ENCODE measurements at places on chromosomes 11 and 22. TPM values are rescaled to one million over a fixed set of nuclear protein-coding genes. Genes with fewer than 3 reads are reported as not detected.

Gene NTM
- not detected for total RNA-seq

- no peak for DNase-seq
- peaks cover 59% of the 10 kb centered on the region for H3K4me1 ChIP-seq
- peaks cover 8% of the 10 kb centered on the region for H3K36me3 ChIP-seq
- no peak overlapping the region for H3K27ac ChIP-seq
- no peaks in the 10 kb centered on the region for H3K27me3 ChIP-seq
- H3K4me3 ChIP-seq = no peak overlapping the region
These were observed 7.7 kb downstream of the TOM1 start for GRCh38 chr22:35307372-35307771.

- H3K27ac ChIP-seq = peak overlapping the region; percentile 91
- DNase-seq = no peak
- no peaks in the 10 kb centered on the region for H3K27me3 ChIP-seq
- peaks cover 43% of the 10 kb centered on the region for H3K4me1 ChIP-seq
- peak overlapping the region; percentile 83 for H3K4me3 ChIP-seq
These were observed 19.0 kb upstream of the CCDC134 start for GRCh38 chr22:41781507-41781906.

DNA sequence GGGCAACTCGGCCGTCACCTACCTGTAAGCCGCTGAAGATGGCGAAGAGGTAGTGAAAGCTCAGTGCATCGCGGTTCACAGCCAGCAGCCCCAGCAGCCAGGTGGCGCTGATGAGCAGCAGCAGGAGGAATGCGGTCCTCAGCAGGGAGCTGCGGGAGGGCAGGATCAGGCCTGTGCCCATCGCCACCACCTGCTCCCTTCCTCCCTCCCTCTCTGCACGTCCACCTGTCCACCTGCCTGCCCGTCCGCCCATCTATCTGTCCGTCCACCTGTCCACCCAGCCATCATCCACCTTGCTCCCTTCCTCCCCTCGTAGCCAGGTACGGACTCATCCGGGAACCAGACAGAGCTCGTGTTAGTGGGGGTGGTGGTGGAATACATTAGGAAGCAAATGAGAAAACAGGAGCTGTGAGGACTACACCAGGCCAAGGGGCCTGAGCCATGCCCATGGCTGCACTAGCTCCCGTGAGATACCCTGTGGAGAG, 32.2 kb downstream of the TRMU start:
- H3K27ac ChIP-seq = no peak overlapping the region
- H3K27me3 ChIP-seq = peaks cover 6% of the 10 kb centered on the region
- no peak overlapping the region for H3K4me3 ChIP-seq

Gene GLB1L3
- total RNA-seq = 16.1 TPM

GRCh38 chr11:75162954-75163353, 12.0 kb downstream of the SLCO2B1 start:
- H3K27ac ChIP-seq = no peak overlapping the region
- H3K36me3 ChIP-seq = no peaks in the 10 kb centered on the region
- DNase-seq = no peak
- peaks cover 6% of the 10 kb centered on the region for H3K27me3 ChIP-seq
- peaks cover 10% of the 10 kb centered on the region for H3K4me1 ChIP-seq

DNA sequence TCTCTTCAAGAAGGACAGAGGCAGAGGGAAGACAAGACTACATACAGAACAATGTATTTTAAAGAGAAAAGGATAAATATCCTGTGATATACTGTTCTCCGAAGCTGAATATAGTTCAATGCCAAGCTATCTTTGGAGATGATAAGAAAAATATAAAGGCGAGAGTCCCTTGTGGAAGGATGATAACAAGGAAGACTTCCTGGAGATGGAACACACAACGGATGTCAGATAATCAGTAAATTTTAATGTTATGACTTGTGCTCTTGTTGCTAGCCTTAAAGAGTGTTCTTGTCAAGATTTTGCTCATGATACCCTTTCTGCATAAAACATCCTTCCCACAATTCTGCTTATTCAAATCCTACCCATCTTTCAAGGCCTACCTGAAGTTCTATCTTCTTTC, 6.8 kb upstream of the CTR9 start:
- H3K27ac ChIP-seq = peak overlapping the region; percentile 53
- H3K36me3 ChIP-seq = no peaks in the 10 kb centered on the region
- peaks cover 49% of the 10 kb centered on the region for H3K4me1 ChIP-seq
- DNase-seq = no peak
- peak overlapping the region; percentile 20 for H3K4me3 ChIP-seq

GRCh38 chr11:61035526-61035835, 64.0 kb downstream of the CD6 start:
- peak overlapping the region; percentile 81 for H3K27ac ChIP-seq
- DNase-seq = no peak
- H3K4me3 ChIP-seq = peak overlapping the region; percentile 19
- H3K27me3 ChIP-seq = no peaks in the 10 kb centered on the region
- H3K36me3 ChIP-seq = peaks cover 46% of the 10 kb centered on the region

Gene TRIM66
- total RNA-seq = 11.7 TPM

Gene B3GAT1
- total RNA-seq = 0.39 TPM

Gene OR6T1
- not detected for total RNA-seq

DNA sequence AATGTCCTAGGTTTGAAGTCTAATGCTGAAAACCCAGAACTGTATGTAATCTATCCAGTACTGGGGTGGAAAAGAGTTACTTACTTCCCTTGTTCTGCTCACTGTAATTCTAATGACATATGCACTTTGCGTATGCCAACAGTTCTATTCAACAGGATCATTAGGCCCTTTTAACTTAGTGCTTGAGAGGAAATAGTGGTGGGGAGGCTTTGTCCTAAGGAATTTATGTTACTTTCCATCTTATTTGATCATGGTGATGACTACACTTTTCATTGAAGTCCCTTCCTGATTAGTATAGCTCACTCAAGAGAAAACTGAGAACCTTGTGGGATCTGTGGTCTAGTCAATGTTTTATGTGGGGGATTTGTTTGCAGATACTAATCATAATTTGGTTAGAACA, 348.2 kb downstream of the GUCY1A2 start:
- no peaks in the 10 kb centered on the region for H3K27me3 ChIP-seq
- H3K4me3 ChIP-seq = no peak overlapping the region
- H3K36me3 ChIP-seq = no peaks in the 10 kb centered on the region
- no peaks in the 10 kb centered on the region for H3K4me1 ChIP-seq
- no peak overlapping the region for H3K27ac ChIP-seq

DNA sequence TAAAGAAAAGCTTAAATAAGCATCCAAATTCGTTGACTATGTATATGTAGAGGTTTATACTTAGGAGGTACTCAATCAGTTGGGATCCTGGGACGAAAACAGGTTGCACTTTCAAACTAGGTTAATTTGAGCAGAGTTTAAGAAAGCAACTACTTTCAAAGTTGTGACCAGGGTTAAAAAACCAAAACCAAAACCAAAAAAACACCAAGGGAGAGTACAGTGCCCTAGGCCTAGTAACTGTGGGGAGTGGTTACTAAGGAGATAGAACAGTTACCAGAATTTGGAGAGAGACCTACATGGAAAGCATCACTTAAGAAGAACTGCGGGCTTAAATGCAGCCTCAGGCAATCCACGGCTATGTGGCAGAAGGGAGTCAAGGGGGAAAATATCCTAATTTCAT, 148.3 kb downstream of the JRKL start:
- H3K4me1 ChIP-seq = no peaks in the 10 kb centered on the region
- no peak overlapping the region for H3K4me3 ChIP-seq
- H3K27ac ChIP-seq = no peak overlapping the region
- H3K36me3 ChIP-seq = no peaks in the 10 kb centered on the region
- peaks cover 2% of the 10 kb centered on the region for H3K27me3 ChIP-seq

DNA sequence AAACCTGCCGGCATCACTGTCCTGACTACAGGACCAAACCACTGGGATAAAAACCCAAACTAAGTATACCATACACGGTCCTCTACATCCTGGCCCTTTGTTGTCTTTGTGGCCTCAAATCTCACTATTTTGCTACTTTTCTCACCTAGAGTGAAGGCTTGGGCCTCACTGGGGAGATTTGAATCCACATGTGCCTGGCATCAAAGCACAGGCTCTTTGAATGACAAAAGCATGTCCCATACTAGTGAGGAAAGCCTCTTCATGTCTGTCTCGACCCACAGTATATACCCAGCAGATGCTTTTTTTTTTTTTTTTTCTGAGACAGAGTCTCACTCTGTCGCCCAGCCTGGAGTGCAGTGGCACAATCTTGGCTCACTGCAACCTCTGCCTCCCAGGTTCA, 72.5 kb upstream of the DRD2 start:
- no peaks in the 10 kb centered on the region for H3K36me3 ChIP-seq
- no peaks in the 10 kb centered on the region for H3K4me1 ChIP-seq
- peaks cover 17% of the 10 kb centered on the region for H3K27me3 ChIP-seq
- no peak for DNase-seq
- H3K27ac ChIP-seq = no peak overlapping the region
- H3K4me3 ChIP-seq = no peak overlapping the region

DNA sequence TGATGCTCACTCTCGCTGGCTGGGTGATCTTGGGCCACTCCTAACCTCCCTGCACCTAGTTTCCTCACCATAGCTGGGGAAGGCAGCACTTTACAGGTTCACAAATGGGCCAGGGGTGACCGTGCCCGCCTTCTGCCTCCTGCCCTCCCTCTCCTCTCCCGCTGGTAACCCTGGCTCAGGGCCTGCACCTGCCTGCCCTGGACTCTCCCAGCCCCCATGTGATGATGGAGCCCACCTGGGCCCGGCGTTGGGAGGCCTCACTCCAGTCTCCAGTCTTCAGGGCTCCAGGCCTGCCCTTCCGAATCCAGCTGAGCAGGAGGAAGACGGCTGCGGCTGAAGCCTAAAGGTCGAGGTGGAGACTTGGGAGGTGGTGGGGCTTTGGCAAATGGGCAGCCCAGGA, 152.9 kb downstream of the CACNA1I start:
- no peak overlapping the region for H3K4me3 ChIP-seq
- H3K27ac ChIP-seq = no peak overlapping the region
- peaks cover 2% of the 10 kb centered on the region for H3K27me3 ChIP-seq
- DNase-seq = no peak
- H3K4me1 ChIP-seq = peaks cover 15% of the 10 kb centered on the region

Gene TEAD1
- total RNA-seq = 0.41 TPM

DNA sequence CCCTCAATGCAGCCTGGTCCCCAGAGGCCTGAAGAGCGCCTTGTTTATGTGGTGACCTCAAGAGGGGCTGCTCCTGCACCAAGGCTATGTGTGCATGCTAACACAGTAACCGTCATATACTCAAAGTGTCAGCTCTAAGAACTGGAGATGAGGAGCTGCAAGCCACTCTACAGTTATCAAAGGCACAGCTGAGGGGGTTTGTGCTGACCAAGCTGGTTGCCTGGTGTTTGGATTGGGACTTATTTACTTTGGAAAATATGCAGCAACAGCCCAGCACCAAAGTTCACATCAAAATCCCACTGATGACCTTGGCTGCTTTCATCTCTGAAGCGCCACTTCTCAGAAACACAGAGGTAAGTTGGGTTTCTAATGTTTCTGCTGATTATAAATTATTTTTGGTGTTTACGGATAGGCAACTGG, at the start of gene SERPIND1:
Gene SERPIND1, plus strand, starts transcription at position 321 of the 420 bp plus-strand sequence. CDS start 5,200 bp downstream, outside the sequence.
- H3K27ac ChIP-seq = no peak within 1 kb of the TSS
- DNase-seq = no peak
- no peaks in the 10 kb centered on the region for H3K27me3 ChIP-seq
- H3K4me1 ChIP-seq = no peaks in the 10 kb centered on the region
- H3K36me3 ChIP-seq = peaks cover 4% of the 10 kb centered on the region
- H3K4me3 ChIP-seq = no peak within 1 kb of the TSS

Gene CELF1
- total RNA-seq = 155 TPM

Gene KREMEN1
- not detected for total RNA-seq

Gene ADAMTS8
- not detected for total RNA-seq

- H3K4me3 ChIP-seq = no peak overlapping the region
- no peaks in the 10 kb centered on the region for H3K4me1 ChIP-seq
- no peak overlapping the region for H3K27ac ChIP-seq
These were observed 43.2 kb downstream of the NEU3 start for GRCh38 chr11:75031771-75032549.

DNA sequence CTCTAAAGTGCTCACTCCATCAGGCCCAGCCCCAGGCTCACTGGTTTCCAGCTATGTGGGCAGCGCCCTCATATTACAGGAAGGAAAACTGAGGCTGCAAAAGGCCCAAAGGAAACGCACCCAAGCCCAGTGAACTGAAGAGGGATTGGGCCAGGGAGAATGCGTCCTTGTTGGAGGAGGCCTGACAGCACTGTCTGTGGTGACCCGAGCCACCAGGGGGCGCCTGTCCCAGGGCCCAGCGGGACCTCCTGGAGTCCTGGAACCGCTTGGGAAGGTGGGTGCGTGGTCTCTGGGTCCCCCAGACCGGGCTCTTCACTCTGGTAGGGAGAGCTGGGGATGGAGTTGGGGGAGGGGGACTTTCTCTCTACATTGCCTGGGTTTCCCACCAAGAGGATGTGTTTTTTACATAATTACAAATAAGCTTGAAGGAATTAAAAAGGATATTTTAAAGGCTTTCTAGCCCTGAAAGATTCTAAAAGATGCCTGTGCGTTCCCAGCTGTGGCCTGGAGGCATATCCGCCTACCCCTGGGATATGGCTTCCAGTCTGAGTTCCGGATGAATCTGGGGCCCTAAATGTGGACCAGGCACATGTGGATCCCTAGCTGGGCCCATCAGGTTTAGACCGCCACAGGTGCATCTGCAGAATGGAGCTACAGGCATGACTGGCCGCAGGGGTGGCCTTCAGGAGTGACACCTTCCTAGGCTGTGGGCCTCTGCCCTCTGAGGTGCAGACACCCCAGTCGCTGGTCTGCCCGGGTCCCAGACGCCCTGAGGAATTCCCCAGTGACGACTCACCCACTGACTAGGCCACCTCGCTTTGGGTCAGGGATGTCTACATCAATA, 4.2 kb downstream of the SPI1 start:
- no peak overlapping the region for H3K27ac ChIP-seq
- H3K36me3 ChIP-seq = no peaks in the 10 kb centered on the region
- H3K27me3 ChIP-seq = peaks cover 3% of the 10 kb centered on the region
- H3K4me3 ChIP-seq = no peak overlapping the region
- peaks cover 9% of the 10 kb centered on the region for H3K4me1 ChIP-seq

DNA sequence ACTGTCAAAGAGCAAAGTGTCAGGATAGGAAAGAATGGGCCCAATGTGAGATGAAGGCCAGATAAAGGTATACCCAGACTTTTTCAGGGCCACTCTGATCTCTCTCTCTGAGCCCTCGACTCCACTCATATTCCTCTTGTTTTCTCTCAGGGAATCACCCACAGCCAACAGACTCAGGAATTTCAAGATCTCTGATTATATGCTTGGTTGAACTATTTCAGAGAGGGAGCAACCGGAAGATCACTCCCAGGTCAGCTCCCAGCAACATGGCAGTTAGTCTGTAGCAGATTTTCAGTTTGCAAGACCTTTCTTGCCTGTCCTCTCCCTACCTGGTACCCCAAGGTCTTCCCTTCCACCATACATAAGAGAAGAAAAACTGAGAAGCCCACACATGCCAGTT, 102.5 kb downstream of the C11orf58 start:
- H3K4me3 ChIP-seq = no peak overlapping the region
- no peak overlapping the region for H3K27ac ChIP-seq
- no peaks in the 10 kb centered on the region for H3K4me1 ChIP-seq
- DNase-seq = no peak
- peaks cover 1% of the 10 kb centered on the region for H3K27me3 ChIP-seq

Gene GPR83
- total RNA-seq = 0.15 TPM

Gene MMP12
- total RNA-seq = not detected

Gene PKDREJ
- not detected for total RNA-seq
